ENCODE measurements at places on chromosomes 7 and 10.
A peak's percentile ranks its signal among the peaks of the same experiment; 100 is the strongest.

DNA sequence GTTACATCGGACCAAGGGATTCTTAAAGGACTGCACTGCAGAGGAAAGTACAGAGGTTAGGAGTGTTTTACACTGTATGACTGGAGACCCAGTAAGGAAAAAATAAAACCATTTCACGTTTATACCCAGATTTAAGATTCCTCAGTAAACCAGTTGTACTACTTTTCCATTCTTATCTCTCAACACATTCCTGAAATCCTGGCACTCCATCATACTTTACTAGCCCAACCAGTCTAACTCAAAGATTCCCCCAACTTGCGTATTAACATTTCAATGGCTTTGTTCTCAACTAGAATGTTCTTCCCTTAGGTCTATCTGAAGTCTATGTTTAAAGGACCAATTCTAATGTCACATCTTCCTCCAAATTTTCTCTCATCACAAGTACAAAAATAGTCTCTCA lies 8.0 kb downstream of the CCDC186 start:
- DNase-seq, result peak; percentile 67

DNA sequence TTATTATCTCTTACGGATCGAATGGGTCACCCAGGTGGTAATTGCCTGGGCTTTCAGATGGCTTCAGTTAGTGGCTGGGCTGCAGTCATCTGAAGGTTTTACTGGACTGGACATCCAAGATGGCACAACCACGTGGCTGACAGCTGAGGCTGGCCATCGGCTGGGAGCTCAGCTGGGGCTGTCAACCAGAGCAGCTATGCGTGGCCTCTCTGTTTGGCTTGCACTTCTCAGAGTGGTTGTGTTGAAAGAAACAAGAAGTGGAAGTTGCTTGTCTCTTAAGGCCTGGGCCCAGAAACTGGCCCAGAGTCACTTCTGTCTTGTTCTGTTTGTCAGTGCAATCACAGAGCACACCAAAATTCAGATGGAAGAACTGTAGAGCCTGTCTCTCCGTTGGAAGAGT lies 5.7 kb upstream of the GDI2 start:
- DNase-seq, result no peak

DNA sequence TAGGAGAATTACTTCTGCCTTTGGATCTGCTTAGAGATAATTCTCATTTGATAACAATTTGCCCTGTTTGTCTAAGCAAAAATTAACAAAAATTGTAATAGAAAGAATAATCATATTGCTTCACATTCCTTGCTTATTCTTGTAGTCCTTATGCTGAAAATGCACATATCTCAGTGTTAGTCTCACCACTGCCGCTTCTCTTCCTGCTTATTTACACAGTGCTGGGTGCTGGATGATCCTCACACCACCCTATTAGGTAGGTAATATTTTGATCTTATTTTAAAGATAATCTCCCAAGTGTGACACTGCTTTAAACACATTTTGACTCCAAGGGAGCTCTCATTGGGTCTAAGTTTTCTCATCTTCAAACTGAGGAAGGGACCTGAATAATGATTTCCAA lies 46.0 kb downstream of the ABCA13 start:
- no peak for DNase-seq

DNA sequence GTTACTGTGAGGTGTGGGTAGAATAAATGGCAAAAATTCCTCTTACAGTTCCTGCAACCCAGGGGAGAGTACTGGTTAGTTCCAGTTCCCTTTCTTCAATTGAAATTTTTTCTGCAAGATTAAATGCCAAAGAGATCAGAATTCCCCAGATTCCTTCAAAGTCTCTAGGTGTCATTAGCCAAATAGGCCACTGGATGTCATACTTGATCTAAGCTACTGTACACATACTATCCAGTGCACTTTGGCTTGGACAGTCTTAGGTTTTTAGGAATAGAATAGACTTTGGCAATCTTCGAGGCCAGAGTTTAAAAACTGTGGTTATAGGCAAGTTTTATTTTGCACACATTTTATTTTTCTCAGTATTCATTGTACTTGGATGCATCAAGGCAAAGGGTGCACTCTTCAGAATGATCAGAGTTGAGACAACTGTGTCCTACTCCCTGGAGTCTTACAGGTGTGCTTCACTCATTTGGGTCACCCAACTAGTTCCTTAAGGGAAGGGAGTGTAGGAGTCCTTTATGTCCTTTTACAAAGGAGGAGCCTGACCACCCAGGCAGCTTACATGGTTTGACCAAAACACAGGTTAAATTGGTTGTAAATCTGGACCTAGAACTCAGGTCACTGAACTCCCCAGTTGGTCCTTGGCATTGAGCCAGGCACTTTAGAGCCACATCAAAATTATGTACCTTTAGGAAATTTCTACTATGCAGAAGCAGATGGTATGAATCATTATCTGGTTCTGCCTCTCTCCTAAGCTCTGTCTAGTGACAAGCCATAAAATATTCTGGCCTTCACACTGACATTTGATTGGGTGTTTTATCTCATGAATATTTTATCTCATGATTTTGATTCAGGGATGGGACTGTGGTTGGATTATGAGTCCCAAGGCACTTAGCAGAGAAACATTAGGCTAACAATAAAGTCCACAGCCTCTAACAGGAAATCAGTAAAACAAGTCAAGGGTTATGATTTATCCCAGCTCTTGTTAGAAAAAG lies 49.5 kb downstream of the ASAH2B start:
- peak; percentile 52 for DNase-seq

GRCh38 chr7:25720427-25720826 lies 431.6 kb upstream of the NFE2L3 start:
- DNase-seq, result peak; percentile 39

DNA sequence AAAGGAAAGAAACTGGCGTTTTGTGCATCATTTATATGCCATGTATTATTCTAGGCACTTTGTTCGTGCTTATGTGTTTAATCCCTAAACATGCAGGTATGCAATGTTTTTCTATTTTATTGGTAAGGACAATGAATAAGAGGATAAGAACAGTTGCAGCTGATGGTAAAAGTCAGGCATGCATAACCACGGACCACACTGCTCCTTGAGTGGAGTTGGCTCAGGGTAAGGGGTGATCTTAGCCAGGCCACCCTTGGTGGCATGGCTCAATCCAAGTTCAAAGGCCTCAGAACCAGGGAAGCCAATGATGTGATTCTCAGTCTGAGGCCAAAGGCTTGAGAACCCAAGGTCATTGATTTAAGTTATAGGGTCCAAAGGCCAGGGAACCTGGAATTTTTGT lies 1068.1 kb downstream of the NRG3 start:
- DNase-seq, result no peak

DNA sequence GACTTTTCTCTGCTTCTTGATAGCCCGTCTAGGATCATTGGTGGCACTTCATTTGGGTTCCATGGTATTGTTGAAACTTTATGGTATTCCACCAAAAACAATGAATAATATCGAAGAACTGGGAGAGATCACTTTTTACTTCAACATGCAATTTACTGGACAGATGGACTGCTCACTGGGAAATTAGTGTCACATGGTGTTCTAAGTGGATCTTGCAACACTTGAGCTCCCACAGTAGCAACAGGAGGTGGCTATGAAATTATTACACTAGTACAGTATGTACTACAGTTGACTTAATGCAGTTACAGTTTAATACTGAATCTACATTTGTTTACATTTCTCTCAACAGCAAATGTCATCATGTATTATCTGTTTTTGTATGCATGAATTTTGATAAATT lies 997.3 kb downstream of the REEP3 start:
- no peak for DNase-seq

DNA sequence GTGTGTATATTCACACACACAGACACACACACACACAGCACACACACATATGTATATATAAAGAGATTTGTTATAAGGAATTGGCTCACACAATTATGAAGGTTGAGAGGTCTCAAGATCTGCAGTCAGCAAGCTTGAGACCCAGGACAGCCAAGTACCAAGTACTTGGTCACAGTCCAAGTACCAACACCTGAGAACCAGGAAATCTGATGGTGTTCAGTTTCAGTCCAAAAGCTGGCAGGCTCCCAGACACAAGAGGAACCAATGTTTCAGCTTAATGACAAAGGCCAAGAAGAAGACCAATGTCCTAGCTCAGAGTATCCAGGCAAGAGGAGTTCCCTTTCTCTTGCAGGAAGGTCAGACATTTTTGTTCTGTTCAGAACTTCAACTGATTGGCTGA lies 780.2 kb downstream of the MAGI2 start:
- no peak for DNase-seq

DNA sequence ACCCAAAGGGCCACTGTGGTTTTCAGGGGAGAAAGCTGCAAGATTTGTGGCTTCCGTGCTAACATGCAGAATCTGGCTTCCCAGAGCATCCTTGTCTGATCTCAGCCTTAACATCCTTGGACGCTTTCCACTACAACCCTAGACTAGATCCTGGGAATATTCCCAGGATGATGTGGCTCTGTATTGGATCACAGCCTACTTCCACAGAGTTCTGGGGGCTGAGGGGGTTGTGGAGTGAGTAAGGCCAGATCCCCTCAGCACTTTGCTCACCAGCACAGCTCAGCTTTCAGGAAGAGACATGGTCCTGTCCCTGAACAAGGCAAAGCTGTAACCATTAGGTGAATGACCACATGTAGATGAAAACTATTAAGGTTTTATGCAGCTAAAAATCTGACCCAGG lies 241.3 kb upstream of the MYO3A start:
- DNase-seq, result no peak

- no peak for DNase-seq
Measured at GRCh38 chr10:98085238-98085637, 49.2 kb upstream of the R3HCC1L start.

DNA sequence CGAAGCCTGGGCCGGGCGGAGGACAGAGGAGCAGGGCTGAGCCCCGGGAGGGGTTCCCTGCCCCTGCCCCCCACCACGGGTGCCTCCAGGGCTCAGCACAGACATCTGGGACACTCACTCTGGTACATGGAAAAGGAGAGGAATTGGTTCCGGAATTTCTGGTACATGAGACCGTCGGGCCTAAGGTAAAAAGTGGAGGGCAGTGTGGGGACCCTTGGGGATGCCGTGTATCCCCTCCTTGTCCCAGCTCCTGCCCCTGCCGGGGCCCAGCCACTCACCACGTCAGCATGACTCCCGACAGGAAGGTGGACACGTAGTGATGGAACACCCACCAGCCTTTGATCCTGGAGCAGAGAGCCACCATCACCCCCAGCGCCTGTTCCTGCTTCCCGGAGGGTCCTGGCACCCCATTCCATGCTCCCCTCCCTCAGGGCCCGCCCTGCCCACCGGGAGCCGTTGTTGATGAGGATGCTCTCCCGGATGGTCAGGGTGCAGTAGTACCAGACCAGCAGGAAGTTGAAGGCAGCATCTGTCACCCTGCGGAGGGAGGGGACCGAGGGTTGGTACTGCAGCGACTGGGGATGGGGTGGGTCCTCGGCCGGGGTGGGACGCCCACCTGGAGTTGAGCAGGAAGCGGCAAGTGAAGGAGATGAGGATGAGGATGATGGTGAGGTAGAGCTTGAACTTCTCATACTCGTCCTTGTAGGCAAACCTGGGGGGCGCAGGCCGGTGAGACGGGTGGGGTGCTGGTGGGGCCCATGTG lies 6.4 kb downstream of the TMEM120A start:
- DNase-seq, result no peak

DNA sequence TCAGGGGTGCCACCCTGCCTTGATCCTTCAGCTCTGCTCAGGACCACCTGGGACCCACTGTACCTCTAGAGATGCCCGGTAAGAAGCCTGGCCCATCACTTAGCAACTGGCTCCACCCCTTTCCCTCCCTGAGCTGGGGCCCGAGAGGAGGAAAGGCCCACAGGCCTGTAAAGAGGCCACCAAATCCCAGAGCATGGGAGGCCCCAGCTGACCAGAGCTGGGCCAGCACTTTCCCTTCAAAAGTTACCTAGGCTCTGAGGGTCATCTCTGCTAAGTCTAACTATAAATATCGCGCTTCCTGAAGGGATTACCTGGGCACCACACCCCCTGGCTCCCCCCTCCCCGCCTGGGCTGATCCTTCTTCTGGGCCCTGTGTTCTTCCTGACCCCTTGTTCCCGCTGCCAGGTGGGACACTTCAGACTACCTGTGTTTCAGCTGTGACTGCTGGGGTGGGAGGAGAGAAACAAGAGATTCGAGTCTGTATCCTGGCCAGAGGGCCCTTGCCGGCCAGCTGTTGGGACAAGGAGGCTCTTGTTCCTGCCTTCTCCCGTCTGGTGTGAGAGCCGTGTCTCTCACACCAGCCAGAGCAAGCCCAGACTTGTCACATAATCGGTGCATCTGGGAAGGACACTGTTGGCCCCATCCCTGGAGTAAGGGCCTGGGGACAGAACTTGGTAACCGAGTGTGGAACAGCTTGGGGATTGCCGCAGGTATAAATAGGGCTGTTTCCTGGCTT lies 22.8 kb upstream of the ANKRD2 start:
- peak; percentile 73 for DNase-seq

- DNase-seq, result no peak
Measured at GRCh38 chr7:137316648-137317353, 26.7 kb downstream of the PTN start.

- no peak for DNase-seq
Measured at GRCh38 chr7:2138146-2138765, 94.5 kb downstream of the MAD1L1 start.

DNA sequence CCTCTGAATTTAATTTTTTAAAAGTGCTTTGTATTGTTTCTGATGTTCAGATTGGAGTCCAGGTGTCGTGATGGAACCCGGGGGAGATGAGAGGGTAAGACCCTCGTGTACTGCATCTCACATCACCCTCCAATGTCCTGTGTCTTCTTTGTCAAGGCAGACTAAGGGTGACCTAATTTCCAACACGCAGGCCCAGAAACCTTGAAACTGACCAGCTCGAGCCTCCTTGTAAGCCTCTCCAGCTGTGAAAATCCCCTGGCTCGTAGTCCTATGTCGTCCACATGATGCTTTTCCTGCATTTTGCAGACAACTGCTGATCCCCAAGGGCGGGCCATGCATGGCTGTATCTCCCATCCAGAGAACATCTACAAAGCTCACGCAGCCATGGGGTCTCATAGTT lies 220.2 kb downstream of the ARHGAP12 start:
- DNase-seq, result no peak

DNA sequence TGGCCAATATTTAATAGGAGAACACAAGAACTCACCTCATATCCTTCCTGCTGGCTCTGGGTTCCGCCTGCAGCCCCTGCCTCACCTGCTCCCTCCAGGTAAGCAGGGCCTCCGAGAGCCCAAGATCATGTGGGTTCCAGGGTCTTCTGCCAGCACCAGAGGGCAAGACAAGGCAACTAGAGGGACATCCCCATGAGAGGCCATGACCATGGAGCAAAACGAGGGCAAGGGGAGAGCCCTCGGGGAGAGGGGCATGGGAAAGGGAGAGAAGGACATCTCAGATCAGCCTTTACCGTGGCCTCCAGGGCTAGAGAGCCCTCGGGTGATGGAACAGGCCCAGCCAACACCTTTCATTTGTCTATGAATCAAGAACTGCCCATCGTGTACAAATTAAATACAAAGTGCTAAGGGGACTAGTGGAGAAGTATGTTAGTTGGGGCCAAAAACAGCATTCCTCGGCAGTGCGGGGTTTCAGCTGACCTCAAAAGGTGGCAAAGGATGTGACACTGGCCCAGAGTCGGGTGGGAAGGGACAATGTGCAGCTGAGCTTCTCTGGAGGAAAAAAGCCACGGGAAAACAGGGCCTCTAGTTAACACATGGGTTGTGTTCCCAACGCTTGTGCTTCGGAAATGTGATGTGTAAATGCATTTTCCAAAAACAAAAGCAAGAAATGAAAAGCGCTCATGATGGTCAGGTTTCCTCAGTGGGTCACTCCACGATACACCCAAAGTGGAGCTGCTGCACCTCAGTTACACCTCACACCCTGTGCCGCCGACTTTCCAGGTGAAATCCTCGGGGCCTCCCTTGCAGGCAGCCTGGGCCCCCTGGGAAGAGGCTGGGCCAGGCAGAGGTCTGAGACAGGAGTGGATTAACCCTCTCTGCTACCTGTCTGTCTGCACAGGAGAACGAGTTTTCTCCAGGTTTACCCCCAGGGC lies 2.0 kb downstream of the AOC1 start:
- DNase-seq, result no peak
